ENCODE measurements at places on chromosomes 4 and X.

DNA sequence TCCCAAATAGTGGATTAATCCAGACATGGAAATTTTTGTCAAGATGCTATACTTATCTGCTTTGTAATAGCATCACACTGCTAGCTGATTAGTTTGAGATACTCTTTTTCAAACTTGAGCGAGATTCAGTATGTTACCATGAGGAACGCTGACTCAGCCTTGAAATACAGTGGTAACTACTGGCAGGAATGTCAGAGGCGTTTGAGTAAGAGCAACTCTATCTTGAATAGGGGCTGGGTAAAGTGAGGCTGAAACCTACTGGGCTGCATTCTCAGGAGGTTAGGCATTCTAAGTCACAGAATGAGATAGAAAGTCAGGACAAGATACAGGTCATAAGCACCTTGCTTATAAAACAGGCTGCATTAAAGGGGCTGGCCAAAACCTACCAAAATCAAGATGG, 2519.6 kb downstream of the ARAP2 start:
- no peak for DNase-seq

- DNase-seq, result no peak
Observed at GRCh38 chr4:119149110-119149509, 13.5 kb downstream of the MYOZ2 start.

DNA sequence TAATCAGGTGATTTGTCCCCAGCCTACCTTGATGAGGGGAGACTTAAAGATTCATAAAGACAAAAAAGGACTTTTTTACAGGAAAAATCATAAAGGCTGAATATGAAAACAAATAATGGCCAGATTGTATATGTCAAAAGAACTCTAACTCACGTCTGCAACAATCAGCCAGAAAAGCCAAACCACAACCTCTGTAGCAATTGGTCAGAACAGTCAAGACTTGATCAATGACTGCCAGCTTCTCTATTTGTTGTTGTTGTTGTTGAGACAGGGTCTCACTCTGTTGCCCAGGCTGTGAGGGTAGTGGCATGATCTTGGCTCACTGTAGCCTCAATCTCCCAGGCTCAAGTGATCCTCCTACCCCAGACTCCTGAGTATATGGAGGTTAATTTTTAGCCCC, 35.9 kb upstream of the PPA2 start:
- DNase-seq, result no peak

GRCh38 chr4:2333916-2334644, 72.2 kb upstream of the MXD4 start:
- DNase-seq, result peak; percentile 14

- no peak for DNase-seq
Observed at GRCh38 chr4:165709973-165710526, 163.0 kb upstream of the TLL1 start.

DNA sequence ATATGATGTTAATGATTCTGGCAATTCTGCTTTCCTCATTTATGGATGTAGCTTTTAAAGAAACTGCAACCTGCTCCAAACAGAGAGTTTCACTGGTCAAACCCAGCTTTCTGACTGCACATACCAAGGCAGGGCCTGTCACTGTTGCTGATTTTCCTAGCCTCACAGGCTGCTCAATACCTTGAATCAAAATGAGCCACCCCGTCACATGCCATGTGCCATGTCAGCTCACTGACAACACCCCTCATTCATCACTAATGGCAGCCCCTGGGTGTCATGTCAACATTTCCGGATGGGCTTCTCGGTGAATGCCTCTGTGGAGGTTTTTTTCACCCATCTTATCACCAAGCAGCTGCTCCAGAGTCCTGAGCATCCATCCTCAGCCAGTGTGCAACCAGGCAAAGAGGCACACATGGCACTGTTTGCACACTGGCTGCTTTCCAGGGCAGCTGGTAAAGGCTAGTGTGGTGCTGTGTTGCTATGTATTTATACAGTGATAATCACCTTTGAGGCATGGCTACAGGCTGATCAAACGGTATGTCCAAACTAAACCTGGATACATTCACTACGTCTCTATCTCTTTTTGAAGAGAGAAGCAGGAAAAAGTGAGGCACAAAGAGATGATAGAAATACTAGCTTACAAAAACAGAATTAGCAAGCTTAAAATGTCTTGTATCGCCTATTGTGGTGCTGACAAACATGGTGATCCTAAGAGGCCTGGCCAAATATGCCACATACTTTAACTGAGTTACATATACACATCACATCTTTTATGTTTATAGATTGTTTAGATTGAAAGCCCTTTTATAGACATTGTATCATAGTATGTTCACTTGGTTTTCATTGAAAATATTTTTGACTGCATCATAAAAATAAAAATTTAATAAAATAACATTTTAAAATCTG, 94.6 kb upstream of the INPP4B start:
- DNase-seq, result peak; percentile 60

- DNase-seq, result peak; percentile 51
Observed at GRCh38 chrX:153646620-153647373, at the start of gene DUSP9. Gene DUSP9 (plus strand): TSS chrX:153647203. CDS start chrX:153647954, 751 bp downstream.

DNA sequence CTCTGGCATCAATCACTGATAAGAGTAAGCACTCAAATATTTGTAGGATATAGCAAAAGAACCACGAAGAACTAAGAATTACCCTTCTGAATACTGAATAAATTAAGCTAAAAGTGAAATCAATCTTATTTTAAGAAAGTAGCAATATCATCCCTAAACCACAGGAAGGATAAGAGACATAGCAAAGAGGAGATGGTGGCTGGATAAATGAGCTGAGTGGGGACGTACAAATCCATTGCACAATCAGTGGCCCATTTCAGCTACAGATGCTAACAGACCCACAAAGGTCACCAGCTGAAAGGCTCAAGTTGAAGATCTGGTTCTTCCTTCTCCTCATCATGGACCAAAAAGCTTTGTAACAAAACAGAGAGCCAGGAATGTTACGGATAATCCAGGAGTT, 77.1 kb downstream of the SLC9A7 start:
- no peak for DNase-seq

GRCh38 chr4:3115637-3116270, 41.3 kb downstream of the HTT start:
- DNase-seq, result no peak

DNA sequence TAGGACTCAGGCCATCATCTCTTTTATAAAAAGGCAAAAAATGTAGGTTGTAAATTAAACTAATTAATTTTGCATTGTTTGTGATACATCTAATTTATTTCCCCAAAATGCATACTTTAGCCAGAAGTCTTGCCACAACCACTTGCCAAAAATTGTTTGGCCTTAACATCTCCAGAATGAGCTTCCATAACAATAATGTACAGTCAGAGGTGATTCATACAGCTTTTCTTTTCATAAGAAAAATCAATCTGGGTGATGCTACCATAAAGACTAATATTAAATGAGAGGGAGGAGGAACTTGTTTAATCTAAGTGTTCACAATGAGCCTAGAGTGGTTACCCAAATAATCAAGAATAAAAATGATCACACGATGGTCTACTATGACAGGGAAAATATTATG, 59.3 kb downstream of the AMMECR1 start:
- DNase-seq, result no peak

DNA sequence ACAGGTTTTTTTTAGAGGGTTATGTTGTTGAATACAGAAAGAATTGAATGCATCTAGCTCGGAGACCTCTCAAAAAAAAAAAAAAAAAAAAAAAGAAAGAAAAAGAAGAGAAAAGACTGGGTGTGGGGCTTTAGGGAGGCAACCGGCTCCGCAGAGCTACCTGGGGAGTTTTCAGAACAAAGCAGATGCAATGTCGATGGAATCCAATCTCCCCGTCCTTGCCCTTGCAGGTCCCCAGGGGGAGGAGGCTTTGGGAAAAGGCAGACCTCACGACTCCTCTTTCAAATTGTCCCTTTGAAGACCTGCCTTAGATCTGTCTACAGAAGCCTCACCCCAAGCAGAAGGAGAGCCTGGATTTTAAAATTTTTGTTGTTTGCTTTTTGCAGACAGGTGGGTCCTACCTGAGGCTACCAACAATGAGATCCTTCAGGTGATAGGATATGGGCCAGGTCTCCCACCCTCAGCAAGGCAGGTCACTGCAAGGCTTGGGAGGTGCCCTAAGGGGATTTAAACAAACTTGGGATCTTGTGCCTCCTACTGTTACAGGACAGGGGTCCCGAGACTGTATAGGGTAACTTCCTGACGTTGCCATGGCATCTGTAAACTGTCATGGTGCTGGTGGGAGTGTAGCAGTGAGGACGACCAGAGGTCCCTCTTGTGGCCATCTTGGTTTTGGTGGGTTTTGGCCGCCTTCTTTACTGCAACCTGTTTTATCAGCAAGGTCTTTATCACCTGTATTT, 75.2 kb upstream of the PRKX start:
- no peak for DNase-seq

- DNase-seq, result no peak
Observed at GRCh38 chrX:45788941-45789348, 588.3 kb upstream of the DIPK2B start.

GRCh38 chr4:113145519-113146291, 96.3 kb downstream of the ANK2 start:
- peak; percentile 63 for DNase-seq

GRCh38 chr4:189597341-189597740, 343.3 kb upstream of the FRG1 start:
- DNase-seq, result no peak

GRCh38 chrX:134472041-134472440, 12.1 kb downstream of the HPRT1 start:
- DNase-seq, result no peak

DNA sequence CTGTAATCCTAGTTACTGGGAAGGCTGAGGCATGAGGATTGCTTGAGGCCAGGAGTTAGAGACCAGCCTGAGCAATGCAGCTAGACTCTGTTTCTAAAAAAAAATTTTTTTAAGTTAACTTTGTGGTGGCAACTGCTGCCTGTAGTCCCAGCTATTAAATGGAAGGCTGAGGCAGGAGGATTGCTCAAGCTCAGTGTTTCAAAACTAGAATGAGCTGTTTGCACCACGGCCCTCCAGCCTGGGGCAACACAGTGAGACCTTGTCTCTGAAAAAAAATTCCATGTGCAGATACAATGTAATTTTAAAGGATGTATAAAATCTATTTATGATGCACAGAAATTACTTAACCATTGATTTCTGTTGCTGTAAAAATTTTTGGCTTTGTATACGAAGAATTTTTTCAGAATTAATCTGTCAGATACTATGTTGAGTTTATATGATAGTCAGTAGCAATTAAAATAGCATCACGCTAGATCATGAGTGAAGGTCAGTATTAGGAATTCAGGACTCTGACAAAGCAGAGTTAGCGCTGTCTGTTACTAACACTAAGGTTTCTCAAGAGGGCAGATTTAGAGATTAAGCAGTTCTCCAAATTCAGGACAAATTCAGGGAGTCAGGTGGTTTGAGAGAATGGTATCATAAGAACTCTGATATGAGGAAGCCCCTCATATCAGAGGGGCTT, 8.3 kb upstream of the AGA start:
- DNase-seq, result no peak

DNA sequence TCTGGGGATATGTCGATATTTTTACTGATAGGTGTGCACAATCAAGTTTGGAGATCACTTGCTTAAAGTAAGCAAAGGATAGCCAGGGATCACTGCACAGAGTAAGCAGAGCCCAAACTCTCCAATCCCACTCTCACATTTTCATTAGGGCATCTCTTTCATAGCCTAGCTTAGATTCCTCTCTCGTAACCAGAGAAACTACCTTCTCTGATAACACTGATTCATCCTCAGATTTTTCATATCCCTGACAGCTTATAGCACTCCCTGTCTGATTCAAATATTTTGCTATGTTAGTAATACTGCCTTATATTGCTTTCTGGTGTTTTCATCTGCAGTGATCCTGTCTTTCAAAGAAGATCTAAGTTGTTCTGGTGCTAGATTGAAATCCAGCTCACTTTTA, 123.7 kb downstream of the CBLL2 start:
- DNase-seq, result no peak

- DNase-seq, result no peak
Observed at GRCh38 chrX:96445531-96446065, 239.0 kb upstream of the DIAPH2 start.

GRCh38 chrX:150854856-150855255, 43.6 kb downstream of the CD99L2 start:
- DNase-seq, result no peak

GRCh38 chrX:1164322-1165288, 47.8 kb downstream of the CRLF2 start:
- DNase-seq, result peak; percentile 79

- peak; percentile 83 for DNase-seq
Observed at GRCh38 chrX:129957241-129958082, 25.0 kb upstream of the BCORL1 start.

DNA sequence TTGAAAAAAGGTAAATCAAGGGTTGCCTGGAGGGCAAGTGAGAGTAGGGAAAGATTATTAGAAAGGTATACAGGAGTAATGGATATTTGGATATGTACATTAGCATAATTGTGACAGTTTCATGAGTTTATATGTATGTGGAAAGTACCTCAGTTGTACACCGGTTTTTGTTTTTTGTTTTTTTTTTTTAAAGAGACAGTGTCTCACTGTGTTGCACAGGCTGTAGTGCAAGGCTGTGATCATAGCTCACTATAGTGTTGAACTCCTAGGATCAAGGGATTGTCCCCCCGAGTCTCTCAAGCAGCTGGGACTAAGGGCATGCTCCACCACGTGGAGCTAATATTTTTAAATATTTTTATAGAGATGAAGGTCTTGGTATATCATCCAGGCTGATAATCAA, 15.3 kb upstream of the HPGD start:
- no peak for DNase-seq

- no peak for DNase-seq
Observed at GRCh38 chrX:19064175-19064574, 58.1 kb downstream of the ADGRG2 start.

- DNase-seq, result no peak
Observed at GRCh38 chr4:24089851-24090534, 200.1 kb upstream of the PPARGC1A start.

DNA sequence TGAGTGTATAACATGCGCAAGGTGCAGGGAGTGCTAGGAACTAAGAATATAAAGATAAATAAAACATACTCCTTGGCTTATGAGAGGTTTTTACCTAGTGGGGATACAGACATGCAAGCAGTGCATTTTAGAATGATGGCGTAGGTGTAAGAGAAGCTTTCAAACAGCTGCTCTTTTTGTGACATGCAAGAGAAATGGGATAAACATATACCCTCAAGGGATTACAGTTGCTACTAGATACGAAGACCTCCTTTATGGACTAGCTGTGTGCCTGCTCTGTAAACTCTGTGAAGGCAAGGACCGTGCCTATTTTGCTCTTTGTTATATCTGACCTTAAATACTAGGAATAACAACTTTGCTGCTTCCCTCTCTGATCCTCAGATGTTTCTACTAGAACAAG, 39.0 kb upstream of the SLITRK4 start:
- no peak for DNase-seq

DNA sequence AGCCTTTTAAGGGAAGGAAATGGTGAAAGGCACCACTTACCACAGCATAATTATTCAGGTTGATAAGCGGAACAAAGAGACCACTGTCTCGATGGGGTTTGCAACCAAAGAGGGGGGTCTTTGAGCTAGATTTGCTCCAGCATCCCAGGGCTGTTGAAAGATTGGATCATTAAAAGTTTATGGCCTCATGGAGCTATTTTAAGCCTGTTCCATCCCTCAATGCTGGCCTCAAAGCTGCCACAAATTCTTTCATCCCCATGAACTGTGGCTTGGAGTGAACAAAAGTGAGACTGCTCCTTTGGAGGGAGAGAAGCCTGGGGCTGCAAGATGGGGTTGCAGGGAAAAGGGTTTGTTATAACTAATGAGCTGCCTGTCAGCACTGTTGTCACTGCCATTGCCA, 209.8 kb downstream of the RTL9 start:
- no peak for DNase-seq

- no peak for DNase-seq
Observed at GRCh38 chr4:107128116-107128515, 92.0 kb upstream of the DKK2 start.
